Tibial nerve (tissue), 4 donors: ENCODE measurements at places on chromosomes 12 and 14.
A peak's percentile ranks its signal among the peaks of the same experiment; 100 is the strongest.

DNA sequence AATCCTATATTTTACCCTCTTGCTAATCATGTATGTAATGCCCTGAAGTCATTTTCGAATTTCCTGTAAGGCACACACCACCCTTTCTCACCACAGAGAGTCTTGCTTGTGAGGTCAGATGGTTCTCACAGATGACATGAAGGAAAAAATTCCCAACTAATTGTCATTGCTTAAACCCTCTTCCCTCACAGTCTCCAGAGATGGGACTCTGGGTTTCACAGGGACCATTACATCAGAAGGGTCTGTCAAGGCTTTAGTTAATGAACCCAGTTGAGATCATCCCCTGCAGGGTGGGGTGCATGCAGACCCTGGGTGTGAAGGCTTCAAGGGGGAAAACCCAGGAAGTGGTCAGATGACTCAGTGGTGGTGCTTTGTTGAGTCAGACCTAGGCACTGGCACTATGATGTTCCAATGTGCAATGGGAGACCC lies 229.6 kb downstream of the BCAT1 start:
- H3K36me3 ChIP-seq: no peaks in the 10 kb centered on the region
- H3K27me3 ChIP-seq: no peaks in the 10 kb centered on the region
- no peaks in the 10 kb centered on the region for H3K4me1 ChIP-seq
- no peak overlapping the region for H3K4me3 ChIP-seq
- H3K27ac ChIP-seq: no peak overlapping the region
- DNase-seq: no peak

GRCh38 chr12:80869264-80869663 lies 68.5 kb downstream of the LIN7A start:
- no peaks in the 10 kb centered on the region for H3K4me1 ChIP-seq
- H3K27ac ChIP-seq: no peak overlapping the region
- no peak overlapping the region for H3K4me3 ChIP-seq
- H3K27me3 ChIP-seq: no peaks in the 10 kb centered on the region
- H3K36me3 ChIP-seq: no peaks in the 10 kb centered on the region

DNA sequence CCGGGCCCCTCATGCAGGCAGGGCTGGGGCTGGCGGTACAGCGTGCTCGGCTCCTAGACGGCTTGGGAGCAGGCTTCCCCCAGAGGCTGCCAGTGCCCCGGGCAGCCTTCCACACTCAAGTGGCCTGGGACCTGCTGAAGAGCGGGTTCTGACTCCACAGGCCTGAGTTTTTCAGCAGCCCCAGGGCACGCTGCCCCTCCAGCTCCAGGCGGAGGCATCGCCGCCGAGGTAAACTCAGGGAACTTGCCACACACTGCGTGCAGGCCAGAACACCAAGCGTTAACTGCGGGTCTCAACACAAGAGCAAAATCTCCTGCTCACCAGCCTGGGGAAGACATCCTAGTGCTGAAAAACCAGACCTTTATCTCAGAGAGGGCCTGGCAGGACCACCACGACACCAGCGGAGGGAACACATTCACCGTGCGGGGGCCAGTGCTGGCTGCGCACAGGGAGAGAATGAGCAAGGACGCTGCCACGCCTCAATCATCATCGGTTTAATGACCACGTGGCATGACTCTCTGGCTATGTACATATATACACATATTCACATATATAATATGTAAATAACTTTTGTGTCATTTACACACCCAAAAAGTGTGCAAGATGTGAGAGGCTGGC lies 21.3 kb downstream of the PSMC1 start:
- no peaks in the 10 kb centered on the region for H3K27me3 ChIP-seq
- no peak for DNase-seq
- H3K27ac ChIP-seq: no peak overlapping the region
- H3K4me1 ChIP-seq: no peaks in the 10 kb centered on the region
- H3K4me3 ChIP-seq: no peak overlapping the region

GRCh38 chr14:66824251-66824650 lies 316.3 kb downstream of the GPHN start:
- no peak for DNase-seq
- peak overlapping the region; percentile 40 for H3K27ac ChIP-seq
- H3K27me3 ChIP-seq: no peaks in the 10 kb centered on the region
- H3K4me3 ChIP-seq: no peak overlapping the region

GRCh38 chr14:95663226-95663797 lies 22.9 kb upstream of the TCL1B start:
- no peaks in the 10 kb centered on the region for H3K36me3 ChIP-seq
- H3K27ac ChIP-seq: no peak overlapping the region
- no peaks in the 10 kb centered on the region for H3K27me3 ChIP-seq
- no peak for DNase-seq

GRCh38 chr14:49598189-49598484 lies 603 bp upstream of the LRR1 start:
- DNase-seq: no peak
- H3K27ac ChIP-seq: peak overlapping the region; percentile 92
- H3K4me3 ChIP-seq: peak overlapping the region; percentile 96
- no peaks in the 10 kb centered on the region for H3K4me1 ChIP-seq
- no peaks in the 10 kb centered on the region for H3K36me3 ChIP-seq

DNA sequence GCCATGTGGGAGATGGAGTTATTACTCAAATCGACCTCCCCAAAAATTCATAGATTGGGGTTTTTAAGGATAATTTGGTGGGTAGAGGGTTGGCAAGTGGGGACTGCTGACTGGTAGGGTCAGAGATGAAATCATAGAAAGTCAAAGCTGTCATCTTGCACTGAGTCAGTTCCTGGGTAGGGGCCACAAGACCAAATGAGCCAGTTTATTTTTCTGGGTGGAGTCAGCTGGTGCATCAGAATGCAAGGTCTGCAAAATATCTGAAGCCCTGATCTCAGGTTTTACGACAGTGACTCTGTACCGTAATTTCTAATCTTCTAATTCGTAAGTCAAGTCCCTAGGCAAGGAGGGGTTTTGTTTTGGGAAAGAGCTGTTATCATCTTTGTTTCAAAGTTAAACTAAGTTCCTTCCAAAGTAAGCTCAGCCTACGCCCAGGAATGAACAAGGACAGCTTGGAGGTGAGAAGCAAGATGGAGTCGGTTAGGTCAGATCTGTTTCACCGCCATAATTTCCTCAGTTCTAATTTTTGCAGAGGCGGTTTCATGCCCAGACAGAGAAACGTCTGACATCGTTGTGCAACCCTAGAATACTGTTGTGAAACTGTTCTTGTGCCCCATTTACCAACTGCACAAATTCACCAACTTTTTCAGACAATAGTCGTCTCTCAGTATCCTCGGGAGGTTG lies 104.5 kb upstream of the SFSWAP start:
- DNase-seq: no peak
- H3K27ac ChIP-seq: no peak overlapping the region
- H3K36me3 ChIP-seq: no peaks in the 10 kb centered on the region
- H3K27me3 ChIP-seq: no peaks in the 10 kb centered on the region
- H3K4me1 ChIP-seq: peaks cover 16% of the 10 kb centered on the region
- no peak overlapping the region for H3K4me3 ChIP-seq

DNA sequence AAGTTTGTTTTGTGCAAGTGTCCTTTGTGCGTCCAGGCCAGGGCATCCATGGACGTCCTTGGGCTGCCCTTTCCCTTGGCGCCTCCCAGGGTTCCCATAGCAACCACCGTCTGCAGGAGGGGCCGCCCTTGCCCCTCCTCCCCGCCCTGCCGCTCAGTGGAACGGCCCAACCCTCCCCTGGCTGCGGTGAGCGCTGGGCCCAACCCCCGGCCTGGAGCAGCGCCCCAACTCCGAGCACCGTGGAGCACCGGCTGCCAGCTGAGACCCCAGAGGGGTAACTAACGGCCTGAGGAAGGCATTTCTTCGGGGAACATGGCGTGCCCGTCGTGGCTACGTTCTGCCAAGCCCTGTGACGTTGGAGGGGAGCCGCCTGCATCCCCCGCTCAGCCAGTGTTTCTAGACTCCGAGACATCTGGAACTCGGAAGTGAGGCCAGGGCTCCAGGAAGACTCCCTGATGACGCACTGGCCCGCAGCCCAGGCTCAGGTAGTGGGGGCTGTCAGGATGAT lies 5.3 kb upstream of the ACACB start:
- H3K36me3 ChIP-seq: no peaks in the 10 kb centered on the region
- H3K4me3 ChIP-seq: peak overlapping the region; percentile 42
- no peaks in the 10 kb centered on the region for H3K27me3 ChIP-seq
- H3K27ac ChIP-seq: peak overlapping the region; percentile 87

DNA sequence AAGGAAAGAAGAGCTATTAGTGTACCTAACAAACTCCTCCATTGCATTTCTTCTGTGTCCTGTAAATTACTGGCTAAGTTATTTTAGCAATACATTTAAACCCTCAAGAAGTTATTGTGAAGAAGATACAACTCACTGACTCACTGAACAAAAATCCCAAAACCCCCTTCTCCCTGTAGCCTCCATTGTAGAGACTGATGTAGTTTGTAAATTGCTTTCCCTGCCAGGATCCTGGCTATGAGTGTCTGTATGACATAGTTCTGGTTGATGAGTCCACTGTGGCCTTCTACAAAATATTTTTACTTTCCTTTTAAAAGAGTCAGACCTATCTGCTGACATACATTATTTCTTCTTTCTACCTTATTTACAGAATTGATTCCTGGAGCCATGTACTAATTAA lies 155.6 kb downstream of the SLC6A15 start:
- no peak overlapping the region for H3K27ac ChIP-seq
- H3K36me3 ChIP-seq: no peaks in the 10 kb centered on the region
- H3K27me3 ChIP-seq: no peaks in the 10 kb centered on the region

GRCh38 chr12:109497675-109498074 lies 20.2 kb downstream of the UBE3B start:
- no peak overlapping the region for H3K27ac ChIP-seq
- no peak for DNase-seq
- peaks cover 98% of the 10 kb centered on the region for H3K36me3 ChIP-seq
- H3K27me3 ChIP-seq: no peaks in the 10 kb centered on the region
- no peak overlapping the region for H3K4me3 ChIP-seq
- H3K4me1 ChIP-seq: no peaks in the 10 kb centered on the region

GRCh38 chr12:107328442-107329133 lies 235.2 kb upstream of the CRY1 start:
- no peak for DNase-seq
- no peak overlapping the region for H3K27ac ChIP-seq
- no peak overlapping the region for H3K4me3 ChIP-seq

DNA sequence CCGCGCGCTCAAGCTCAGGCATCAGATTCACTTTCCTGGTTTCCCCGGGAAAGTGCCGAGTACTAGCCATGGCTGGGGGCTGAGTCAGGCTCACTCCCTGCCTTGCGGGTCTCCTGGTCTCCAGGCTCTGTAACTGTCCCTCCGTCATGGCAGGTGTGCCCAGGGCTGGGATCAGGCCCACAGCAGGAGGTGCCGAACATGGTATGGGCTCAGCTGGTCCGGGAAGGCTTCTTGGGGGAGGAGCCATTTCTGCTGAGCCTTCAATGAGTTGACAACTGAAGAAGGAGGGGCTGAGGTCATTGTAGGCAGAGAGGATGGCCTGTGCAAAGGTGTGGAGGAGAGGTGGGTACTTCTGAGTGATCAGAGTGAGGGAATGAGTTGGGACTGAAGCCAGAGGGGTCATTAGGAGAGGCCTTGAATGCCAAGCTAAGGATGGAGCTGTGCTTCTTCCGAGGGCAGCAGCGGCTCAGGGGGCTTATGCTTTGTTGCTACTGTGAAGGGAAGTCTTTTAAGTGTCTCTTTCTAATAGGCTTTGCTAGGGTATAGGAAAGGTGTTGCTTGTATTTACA lies 769 bp downstream of the EXOC3L4 start:
- peak overlapping the region; percentile 76 for H3K27ac ChIP-seq
- peaks cover 8% of the 10 kb centered on the region for H3K4me1 ChIP-seq
- peak overlapping the region; percentile 15 for H3K4me3 ChIP-seq
- no peak for DNase-seq

- no peaks in the 10 kb centered on the region for H3K36me3 ChIP-seq
- H3K27ac ChIP-seq: peak overlapping the region; percentile 57
- no peaks in the 10 kb centered on the region for H3K27me3 ChIP-seq
- H3K4me1 ChIP-seq: peaks cover 16% of the 10 kb centered on the region
- no peak for DNase-seq
Measured at GRCh38 chr12:27576667-27577347, 52.8 kb downstream of the PPFIBP1 start.

DNA sequence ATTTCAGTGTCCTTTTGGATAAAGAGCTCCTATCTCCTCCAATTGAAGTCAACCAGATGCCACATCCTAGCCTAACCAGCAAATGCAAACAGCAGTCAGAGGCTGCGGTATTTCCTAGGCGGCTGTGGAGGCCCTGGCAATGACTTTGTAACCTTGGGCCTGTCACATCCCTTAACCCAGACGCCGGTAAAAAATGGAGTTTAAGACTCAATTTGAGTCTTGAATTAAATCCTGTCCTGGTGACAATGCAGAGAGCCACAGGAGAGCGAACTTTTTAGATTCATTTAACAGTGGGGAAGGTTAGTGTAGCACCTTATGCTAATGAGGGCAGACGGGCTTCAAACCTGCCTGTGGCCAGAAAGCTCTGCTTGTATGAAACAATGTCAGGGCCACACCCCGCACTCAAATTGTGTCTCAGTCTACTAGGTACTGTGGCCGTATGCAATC lies 1.3 kb downstream of the C12orf75 start:
- DNase-seq: no peak
- no peak overlapping the region for H3K27ac ChIP-seq
- H3K4me3 ChIP-seq: peak overlapping the region; percentile 92
- H3K4me1 ChIP-seq: peaks cover 5% of the 10 kb centered on the region

DNA sequence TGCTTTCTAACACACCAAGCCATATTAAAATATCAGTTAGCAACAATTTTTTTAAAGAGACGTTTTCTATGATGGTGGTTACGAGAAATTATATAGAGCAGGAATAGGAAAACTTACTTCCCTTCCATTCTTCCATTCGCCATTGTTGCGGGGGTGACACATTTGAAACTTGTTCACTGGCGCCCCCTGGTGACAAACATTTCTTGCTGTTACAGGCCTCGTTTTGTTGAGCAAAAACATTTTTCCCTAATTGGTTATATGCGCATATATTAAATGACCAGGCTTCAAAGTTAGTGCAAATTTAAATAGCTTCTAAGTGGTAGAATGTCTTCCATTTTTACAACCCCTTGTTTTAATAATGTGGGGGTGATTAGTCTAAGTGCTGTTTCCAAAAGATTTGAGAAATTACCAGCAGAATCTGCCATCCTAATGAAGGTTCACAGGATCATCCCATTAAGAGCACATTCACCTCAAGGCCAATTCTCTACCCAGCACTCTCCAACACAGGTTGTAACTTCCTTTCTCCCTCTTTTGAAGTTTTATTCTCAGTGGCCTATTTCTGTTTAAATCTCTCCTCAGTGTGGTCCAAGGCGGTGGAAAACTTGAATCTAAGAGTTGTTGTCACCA lies 1124.7 kb downstream of the FLRT2 start:
- no peak overlapping the region for H3K27ac ChIP-seq
- H3K4me1 ChIP-seq: no peaks in the 10 kb centered on the region
- H3K36me3 ChIP-seq: no peaks in the 10 kb centered on the region
